Hippocampal formation (tissue), 2 donors: ENCODE measurements at places on chromosomes 3 and 15.

DNA sequence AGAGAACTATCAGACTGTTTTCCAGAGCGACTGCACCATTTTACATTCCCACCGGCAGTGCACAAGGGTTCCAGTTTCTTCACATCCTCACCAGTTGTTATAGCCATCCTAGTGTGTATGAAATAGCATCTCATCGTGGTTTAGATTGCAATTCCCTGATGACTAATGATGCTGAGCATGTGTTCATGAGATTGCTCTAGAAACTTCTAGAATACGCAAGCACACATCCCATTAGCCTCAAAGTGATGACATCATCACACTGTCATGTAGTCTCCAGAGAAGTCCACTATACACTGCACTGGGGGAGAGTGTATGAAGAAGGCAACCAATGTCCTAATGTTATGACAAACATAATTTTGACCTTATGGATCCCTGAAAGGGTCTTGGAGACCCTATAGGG lies 30.1 kb downstream of the FBLN2 start:
- DNase-seq: no peak

GRCh38 chr3:192433704-192434103 lies 293.6 kb downstream of the FGF12 start:
- DNase-seq: no peak

- no peak for DNase-seq
These were observed 47.9 kb downstream of the PIK3CA start for GRCh38 chr3:179196098-179196497.

GRCh38 chr15:25768271-25768670 lies 94.9 kb downstream of the ATP10A start:
- no peak for DNase-seq

- no peak for DNase-seq
These were observed 2.7 kb upstream of the CDC25A start for GRCh38 chr3:48190911-48191310.

GRCh38 chr3:7697548-7697947 lies 804.1 kb upstream of the LMCD1 start:
- DNase-seq: no peak

GRCh38 chr3:53079791-53080555 lies 34.1 kb upstream of the SFMBT1 start:
- no peak for DNase-seq

DNA sequence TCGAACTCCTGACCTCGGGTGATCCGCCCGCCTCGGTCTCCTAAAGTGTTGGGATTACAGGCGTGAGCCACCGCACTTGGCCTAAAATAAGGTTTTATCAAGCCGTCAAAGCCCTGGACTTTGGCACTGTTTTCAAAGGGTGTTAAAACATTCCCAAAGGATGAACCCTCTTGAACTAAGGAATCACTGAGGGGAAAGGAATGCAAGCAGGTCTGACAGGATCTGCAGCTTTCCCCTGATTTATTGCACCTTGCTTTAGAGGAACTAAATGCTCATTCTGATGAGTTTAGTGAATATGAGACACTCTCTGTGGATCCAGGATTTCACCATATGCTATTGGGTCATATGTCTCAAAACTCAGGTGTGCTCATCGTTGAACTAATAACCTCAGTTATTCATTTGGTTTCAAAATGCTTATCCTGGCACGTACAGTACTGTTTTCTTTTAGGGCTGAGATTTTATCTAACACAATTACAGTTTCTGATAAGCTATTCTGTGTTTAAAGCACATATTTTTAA lies 63.0 kb upstream of the TSC22D2 start:
- DNase-seq: no peak

DNA sequence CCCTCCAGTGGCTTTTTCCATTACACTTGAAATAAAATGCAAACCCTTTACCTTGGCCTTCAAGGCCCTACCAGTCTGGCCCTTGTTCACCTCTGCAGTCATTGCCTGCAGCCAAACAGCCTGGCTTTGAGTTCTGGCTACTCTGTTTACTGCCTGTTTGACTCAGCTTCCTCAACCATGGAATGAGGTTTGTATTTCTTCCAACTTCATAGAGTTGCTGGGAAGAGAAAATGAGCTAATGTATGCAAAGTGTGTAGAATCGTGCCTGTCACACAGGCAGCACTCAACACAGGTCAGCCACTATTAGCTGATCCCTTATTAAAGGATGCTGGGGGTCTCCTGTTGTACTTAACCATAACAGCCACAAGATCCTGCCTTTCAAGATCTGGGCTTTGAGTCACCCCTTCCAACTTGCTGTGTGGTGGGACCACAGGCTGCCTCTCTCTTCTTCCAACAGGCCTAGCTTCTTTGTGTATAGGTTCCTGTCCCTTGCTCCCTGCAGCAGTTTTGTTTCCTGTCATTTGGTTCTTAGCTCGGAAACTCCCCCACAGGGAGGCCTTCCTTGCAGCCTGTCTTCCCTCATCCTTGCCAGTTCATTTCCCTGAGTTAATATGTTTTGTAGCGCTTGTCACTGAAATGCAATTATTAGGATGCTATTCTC lies 6.4 kb downstream of the MED12L start:
- DNase-seq: no peak

GRCh38 chr15:25930931-25931330 lies 67.8 kb upstream of the ATP10A start:
- no peak for DNase-seq

DNA sequence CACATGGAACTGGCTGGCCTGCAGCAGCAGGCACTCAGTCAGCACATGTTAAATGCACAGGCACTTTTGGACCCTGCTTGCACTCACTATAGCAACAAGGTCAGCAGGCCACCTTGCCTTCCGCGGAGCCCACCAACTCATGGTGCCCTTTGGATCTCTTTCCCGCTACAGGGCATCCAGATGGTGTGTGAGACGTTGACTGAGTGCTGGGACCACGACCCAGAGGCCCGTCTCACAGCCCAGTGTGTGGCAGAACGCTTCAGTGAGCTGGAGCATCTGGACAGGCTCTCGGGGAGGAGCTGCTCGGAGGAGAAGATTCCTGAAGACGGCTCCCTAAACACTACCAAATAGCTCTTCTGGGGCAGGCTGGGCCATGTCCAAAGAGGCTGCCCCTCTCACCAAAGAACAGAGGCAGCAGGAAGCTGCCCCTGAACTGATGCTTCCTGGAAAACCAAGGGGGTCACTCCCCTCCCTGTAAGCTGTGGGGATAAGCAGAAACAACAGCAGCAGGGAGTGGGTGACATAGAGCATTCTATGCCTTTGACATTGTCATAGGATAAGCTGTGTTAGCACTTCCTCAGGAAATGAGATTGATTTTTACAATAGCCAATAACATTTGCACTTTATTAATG lies 85.0 kb downstream of the TGFBR2 start:
- no peak for DNase-seq

GRCh38 chr15:40430271-40430805 lies 10.4 kb upstream of the BAHD1 start:
- no peak for DNase-seq

DNA sequence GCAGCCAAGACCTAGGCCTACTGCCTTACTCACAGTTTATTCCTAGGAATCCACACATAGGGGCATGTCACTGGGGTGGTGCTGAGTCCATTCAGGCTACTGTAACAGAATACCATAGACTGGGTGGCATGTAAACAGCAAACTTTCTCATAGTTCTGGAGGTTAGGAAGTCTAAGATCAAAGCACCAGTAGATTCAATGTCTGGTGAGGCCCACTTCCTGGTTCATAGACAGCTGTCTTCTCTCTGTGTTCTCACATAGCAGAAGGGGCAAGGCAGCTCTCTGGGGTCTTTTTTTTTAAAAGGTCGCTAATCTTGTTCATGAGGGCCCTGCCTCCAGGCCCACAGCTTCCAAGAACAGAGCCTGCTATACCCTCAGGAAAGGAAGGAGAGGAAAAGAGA lies 113.9 kb upstream of the MANF start:
- DNase-seq: no peak

GRCh38 chr3:55897573-55898224 lies 410.6 kb upstream of the WNT5A start:
- no peak for DNase-seq

DNA sequence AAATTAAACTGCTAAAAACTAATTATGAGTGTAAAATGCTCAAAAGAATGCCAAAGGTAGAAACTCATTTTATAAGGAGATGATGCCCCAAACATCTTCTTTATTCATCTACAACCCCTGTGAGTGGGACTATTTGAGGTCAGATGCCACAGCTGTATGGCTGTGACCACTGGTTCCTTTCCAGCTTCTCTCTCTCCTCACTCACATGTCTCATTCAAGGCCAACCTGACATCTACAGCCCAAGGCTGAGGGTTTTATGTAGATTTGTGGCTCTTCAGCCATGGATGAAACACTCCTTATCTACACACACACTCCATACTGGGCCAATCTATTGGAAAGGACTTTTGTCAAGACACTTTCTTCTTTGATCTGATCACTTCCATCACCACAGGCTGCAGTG lies 231.3 kb downstream of the KCNMB2 start:
- DNase-seq: no peak

- DNase-seq: no peak
These were observed 18.2 kb upstream of the TMEM207 start for GRCh38 chr3:190467922-190468321.

DNA sequence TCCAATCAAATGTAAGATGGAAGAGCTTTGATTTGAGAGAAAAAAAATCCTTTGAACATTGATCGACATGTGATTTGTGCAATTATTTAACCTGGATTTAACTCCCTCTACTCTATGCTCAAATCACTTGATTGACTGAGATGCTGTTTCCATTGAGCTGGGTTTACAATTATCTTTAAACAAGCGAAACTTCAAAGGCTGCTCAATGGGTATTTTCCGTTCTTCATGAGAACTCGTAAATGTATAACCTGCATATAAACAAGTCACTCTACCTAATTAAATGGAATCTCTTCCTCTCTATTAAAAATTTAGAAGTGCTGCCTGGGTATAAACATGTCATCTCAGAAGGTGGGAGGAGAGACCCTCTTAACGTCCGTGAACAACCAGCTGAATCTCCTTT lies 71.9 kb downstream of the ANXA2 start:
- no peak for DNase-seq

DNA sequence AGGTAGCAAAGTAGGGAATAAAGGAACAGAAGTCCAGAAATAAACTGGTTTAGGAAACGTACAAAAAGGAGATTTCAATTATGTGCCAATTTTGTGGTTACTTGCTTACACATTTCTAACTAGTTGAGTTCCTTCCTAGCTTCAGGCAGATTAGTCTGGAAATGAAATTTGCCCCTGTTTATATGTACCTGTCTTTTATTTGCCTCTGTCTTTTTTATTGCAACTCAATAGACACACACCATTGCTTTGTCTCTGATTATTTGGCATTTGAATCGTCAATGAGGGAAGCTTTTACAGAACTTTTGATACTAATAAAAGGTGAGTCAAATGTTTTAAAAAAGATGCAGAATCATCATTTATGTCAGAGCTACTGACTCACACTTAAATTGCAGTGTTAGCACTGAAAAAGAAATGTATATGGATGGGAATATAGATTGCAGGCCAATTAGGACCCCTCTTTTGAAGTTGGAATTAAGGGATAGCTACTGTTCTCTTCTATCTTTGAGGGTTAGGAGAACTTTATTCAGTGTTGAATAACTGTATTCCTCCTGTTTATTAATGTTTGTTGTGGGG lies 60.5 kb downstream of the TRAK1 start:
- no peak for DNase-seq

DNA sequence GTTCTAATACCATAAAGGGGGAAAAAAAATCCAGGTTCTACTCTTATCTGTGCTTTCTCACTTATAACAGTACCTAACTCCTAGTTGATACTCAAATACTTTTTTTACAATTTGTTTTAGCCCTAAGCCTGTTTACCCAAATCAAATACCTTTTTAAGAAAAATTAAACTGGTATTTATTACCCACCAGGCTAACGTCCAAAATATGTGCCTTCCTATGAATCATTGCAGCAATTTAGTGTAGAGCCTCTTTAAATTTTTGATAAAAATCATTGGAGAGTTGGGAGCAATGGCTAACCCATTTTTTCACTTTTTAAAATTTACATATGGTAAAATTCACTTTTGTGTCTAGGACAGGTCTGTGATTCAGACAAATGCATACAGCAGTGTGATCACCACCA lies 27.9 kb downstream of the FILIP1L start:
- DNase-seq: no peak

DNA sequence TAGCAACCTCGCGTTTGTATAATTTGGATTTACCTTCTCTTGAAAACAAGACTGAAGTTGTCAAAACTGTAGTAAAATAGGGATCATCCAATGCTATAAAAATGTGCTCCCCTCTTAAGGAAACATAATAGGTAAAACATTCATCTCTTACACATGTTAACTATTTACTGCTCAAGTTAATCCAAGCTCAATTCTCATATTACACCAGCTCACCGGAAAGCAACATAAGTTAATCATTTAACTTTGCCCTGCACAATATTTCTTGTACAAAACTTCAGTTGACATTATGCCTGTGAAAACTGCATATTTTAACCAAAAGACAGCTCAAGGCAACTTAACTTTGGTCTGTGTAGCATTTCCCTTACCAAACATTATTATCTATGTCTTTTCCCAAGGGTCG lies 634.2 kb downstream of the NAALADL2 start:
- DNase-seq: no peak

DNA sequence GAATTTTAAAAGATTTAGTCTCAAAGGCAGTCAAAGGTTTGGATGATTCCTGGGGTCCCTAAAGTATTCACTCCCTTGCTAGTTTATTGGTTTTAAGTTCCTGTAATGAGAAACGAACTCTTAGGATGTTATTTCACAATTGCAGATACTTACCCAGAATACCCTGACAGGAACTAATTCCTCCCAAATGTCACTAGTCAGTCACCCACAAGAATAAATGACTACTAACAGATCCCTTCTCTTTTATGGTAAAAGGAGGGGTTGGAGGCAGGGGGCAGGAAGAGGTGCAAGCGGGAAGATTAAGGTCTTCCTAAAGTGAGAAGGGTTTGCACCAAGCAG lies 174.2 kb upstream of the SLC2A2 start:
- no peak for DNase-seq

DNA sequence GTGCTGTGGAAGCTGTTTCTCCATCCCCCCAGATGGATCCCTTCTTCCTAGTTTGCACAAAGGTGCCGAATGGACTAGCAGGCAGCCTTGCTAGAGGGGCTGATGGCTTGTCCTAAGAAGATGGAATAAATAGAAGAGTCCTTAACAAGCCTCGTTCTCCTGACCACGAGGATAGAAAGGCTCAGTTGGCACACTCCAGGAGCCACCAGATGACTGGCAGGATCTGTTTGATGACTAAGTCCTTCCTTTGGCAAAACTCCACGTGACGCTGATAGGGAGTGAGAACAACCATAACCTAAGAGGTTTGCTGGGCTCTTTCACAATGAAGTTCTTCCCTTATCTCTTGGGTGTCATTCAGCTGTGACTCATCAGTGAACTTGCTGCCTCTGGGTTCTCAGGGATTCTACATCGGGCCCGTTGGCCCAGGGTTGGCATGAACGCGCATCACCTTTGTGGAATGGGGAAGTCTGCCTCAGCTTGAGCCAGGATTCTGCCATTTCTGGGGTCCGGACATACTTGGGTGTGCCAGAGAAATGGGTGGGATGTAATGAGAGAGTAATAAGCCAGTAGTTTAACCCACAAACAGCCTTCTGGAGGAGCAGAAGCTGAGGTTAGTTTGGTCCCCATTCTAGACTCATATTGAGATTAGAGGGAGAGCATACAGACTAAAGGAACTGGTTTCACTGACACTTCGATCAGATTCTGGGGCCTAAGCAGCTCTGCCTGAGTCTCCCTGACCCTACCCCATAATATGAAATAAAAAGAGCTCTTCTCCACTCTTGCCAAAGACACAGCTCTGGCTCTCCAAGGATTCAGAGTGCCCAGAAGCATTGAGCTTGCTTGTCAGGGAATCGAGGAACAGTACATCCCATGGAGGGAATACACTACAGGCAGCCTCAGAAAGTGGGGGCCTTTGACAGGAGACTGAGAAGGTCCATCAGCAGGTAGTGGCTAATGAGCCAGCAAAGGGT lies 2.0 kb upstream of the MELTF start:
- no peak for DNase-seq

- DNase-seq: no peak
These were observed 25.5 kb downstream of the CPN2 start for GRCh38 chr3:194325424-194326153.
